ENCODE measurements at places on chromosomes 16 and 17. TPM values are rescaled to one million over a fixed set of nuclear protein-coding genes. Genes with fewer than 3 reads are reported as not detected.

DNA sequence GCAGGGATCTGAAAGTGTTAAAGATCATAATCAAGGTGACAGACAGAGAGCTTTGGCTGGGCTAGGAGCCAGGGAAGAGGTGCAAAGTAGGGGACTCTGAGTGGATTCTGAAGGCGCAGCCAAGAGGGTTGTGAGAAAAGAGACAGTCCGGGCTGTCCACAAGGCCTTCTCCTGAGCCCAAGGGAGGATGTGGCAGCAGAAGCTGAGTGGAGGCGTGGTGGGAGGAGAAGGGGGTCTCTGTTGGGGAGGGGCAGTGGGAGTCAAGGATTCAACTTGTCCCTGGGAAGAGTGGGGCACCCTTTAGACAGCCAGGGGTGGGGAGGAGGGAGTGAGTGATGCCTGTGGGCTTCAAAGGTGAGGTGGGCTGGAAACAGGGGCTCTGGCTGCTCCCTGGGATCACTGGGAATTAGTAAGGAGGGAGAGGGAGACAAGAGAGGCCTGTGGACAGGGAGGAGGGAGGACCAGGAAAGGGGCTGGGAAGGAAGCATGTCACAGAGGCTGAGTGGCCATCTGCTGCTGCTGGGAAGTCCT, 10.6 kb downstream of the CES1 start:
- DNase-seq: no peak

- no peak for DNase-seq
Measured at GRCh38 chr16:67767953-67768352, 38.4 kb downstream of the RANBP10 start.

DNA sequence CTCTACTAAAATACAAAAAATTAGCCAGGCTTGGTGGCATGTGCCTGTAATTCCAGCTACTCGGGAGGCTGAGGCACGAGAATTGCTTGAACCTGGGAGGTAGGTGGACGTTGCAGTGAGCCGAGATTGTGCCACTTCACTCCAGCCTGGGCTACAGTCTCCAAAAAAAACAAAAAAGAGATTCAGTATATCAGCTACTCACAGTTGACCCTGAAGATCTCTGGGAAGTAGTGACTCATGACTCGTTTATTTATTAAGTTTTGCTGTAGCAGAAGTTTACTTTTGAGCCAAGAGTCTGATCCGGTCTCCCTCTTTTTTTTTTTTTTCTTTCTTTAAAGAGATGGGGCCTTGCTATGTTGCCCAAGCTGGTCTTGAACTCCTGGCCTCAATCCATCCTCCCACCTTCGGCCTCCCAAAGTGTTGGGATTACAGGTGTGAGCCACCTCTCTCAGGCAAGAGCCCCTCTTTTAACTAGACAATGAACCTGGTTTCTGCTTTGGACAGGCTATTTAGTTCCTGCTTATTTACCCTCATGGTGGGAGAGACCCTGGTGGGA, 4.4 kb downstream of the MVP start:
- no peak for DNase-seq

DNA sequence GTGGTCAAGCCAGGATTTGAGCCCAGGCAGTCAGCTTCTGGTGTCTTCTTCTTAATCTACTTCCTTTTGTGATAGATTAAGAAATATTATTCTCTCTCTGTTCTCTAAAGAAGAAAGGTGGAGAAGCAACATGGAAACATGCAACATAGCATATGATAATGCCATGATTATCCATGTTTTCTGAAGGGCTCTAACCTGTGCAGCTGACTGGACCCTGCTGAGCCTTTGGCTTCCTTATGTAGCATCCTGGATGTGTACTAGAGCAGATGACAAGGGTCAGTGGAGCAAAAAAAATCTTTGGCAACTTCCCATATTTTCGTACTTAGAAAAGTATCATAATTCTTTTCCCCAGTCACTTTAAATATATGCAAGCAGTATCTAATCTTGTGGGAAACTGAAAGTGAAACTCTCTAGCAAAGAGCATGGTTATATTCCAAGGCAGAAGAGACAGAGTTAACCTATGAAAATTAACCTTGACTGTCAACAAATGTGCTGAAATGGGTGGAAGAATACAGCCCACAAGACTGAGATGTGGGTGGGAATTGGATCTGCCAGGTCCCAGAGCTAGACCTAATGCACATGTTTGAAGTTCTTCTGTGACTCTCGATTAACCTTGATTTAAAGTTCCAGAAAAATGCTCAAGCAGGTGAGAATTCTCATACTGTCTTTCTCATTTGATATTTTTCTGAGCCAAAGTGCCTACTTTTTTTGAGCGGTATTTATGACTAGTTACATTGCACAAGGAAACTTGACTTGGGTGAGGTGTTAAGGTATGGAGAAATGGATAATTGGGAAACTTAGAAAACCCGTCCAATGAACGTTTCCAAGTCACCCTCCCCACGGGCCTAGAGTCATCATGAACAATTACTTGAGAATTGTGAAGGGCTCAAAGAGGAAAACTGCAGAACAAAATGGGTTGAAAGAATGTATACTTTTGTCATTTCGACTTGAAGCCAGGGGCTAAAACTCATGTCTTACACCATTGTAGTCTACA, 248.6 kb downstream of the FTO start:
- DNase-seq: no peak

DNA sequence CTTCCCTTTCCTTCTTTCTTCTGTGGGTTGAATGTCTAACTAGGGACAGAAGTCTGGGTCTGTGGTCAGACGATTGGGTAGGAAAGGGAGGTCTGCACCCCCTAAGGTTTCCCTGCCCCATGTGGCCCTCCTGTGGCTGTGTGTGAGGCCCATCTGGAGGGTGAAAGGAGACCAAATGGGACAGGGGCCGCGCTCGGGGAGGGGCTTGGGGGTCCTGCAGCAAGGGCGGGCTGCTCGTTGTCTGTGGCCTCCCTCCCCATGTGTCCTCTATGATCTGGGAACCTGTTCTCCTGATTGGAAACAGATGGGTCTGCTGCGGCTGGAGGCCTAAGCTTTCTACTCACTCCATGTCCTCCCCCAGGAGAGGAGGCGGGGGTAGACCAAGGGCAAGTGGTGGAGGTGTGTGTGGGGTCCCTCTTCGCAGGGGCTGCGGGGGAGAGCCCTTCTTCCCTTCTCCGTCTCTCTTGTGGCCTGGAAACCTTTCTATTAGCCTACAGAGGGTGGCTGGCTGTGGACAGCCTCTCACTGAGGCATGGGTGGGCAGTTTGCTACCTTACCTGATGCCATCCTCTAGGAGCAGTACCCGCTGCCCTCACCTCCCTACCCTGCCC, 18.6 kb downstream of the IGFBP4 start:
- no peak for DNase-seq

GRCh38 chr16:728131-728889, 1.4 kb downstream of the HAGHL start:
- peak; percentile 63 for DNase-seq

GRCh38 chr17:4397840-4398239, 31.4 kb upstream of the UBE2G1 start:
- no peak for DNase-seq

- DNase-seq: no peak
Measured at GRCh38 chr16:19972111-19972510, 87.5 kb upstream of the GPRC5B start.

- no peak for DNase-seq
Measured at GRCh38 chr16:61215605-61216004, 820.6 kb downstream of the CDH8 start.

Gene C17orf50
- not detected for total RNA-seq

Gene CCL7
- total RNA-seq: not detected

Gene RAB37
- 12.1 TPM for total RNA-seq

Gene SLC12A3
- not detected for total RNA-seq

Gene MYH10
- total RNA-seq: 20.7 TPM

Gene HES7
- 2.4 TPM for total RNA-seq
